Muscle of back (tissue), 13 donors: ENCODE measurements at places on chromosomes 1 and 21.

DNA sequence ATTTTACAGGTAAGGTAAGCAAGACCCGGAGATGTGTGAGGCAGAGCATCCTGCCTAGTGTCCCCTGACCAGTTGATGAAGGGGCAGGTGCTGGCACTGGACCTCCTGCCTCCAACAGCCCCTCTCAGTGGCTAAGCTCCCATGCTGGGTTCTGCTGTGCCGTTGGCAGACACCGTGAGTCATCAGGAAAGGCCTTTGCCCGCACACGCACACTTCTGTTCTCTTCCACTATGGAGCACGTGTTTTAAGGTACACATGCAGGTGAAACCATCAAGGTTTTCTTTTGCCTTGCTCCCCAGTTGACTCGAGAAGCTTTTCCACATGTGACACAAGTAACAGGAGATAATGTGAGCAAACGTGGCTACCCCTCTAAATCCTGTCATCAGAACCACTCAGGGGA, 207.9 kb downstream of the RRAGC start:
- no peak for DNase-seq

DNA sequence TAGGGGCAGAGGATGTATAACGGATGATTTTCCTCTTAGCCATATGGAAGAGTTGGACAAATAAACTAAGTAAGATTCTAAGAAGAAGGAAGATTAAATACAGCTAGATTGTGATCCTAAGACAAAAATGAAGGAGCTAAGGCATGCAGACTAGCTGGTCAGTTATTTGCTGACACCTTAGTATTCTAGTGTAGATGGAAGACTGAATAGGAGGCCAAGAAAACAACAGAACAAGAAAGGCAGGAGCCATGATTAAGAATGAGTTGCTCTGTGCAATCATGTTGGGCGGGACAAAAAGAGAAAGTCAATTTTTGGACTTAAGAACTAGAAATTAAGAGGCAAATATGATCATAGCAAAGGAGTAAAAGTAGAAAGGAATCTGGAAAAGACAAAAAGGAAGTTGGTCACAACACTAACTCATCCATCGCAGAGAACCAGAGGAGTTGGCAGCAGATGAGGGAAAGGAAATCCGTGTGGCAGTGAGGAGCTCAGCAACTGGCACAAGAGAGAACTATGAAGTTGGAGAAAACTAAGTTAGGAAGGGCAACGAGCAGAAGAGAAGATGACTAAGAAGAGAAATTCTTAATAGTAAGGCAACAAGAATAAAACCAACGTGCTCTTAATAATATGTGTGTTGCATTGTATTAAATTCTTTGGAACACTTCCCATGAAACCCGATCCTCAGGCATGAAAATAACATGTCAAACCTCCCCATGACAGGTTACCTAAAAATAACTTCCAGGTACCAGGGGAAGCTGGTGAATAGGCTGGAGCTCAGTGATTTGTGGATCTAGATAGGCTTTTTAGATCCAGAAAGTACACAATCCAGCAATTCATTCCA, 234.4 kb downstream of the LTN1 start:
- no peak for DNase-seq

DNA sequence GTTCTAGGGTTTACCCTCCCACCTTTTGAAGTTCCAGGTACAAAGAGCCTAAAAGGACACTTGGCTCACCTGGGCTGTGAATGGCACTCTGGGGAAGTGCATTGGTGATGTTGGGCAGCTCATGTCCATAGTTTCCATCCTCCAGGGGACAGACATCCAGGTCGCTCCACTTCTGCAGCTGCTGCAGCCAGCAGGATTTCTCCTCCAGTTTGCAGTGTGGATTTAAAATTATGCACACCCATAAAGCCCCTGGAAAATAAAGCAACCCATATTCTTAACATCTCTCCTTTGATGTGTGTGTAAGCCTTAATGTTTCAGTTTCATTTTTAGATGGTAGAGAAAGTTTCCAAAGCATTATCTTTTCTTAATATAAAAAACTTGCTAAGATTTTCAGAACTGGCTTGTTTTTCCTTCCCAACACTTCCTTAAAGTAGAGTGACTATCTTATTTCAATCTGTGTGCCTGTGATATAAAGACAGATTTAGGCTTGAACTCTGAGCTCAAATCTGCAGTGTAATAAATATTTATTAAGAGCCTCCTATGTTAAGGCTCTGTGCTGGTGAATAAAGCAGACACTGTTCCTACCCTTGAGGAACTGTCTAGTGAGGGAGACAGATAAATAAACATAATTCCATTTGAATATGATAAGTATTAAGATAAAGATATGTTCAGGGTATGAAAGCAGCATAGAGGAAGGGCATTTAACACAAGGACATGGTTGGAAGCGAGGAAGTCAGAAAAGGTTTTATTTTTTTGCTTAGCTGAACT, 39.1 kb downstream of the UROD start:
- no peak for DNase-seq

- DNase-seq: no peak
These were observed 41.7 kb upstream of the CD2 start for GRCh38 chr1:116712510-116712909.

DNA sequence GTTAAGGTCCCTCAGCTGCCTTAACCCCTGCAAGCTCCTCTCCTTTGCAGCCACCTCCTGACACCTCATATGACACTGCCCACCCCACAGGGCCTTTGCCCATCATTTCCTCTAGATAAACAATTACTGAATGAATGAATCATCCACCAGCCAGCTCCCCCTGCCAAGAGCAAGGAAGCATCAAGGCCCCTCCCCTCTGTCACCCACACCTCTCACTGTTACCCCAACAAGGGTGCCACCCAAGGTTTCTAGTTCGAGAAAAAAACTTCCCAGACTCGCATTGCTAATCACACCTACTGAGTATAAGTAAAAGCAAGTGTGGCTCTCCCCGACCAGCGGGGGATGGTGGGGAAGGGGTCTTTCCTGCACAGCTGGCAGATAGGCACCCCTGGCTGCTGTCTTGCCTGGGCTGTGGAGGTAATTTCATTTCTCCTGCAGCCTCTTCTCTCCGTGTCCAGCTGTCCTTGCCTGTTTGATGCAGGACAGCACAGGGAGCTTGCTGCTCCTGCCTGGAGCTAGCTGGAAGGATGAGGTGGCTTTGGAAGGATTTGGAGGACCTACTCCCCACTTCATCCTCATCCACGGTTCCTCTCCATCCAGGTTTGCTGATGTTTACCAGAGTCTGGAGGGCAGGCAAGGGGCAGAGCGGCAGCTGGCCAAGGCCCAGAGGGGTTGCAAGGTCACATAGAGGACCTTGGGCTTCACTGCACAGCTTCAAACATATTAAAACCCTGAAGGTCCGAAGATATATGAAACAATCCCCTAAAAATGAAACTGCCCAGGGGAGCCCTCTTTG, 33.1 kb upstream of the LBR start:
- DNase-seq: no peak

DNA sequence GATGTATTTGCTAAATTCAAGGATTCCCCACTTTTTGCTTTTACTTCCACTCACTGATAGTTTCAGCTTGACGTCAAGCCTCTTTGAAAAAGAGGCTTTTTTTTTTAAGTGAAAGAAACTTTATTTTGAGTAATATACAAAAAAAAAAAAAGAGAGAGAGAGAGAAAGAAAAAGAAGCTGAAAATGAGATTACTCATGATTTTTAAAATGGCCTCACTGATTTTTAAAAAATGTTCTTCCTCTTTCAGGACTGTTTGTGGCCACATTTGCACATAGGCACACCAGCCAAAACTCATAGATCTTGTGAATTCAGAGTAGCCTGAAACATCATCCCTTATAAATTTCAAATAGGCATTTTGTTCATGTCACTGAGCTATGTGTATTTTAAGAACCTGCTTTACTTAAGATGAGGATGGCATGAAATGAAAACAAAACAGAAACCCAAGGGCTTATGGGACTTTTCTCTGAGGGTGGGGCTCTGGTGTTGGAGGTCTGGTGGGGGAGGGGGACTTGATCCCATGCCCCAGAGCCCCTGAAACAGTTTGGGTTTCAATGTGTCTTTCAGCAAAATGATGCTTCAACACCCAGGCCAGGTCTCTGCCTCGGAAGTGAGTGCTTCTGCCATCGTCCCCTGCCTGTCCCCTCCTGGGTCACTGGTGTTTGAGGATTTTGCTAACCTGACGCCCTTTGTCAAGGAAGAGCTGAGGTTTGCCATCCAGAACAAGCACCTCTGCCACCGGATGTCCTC, 6.1 kb downstream of the ATF3 start:
- DNase-seq: no peak

GRCh38 chr1:170261669-170262068, 115.9 kb downstream of the NTMT2 start:
- peak; percentile 38 for DNase-seq

GRCh38 chr1:95407131-95407885, 173.3 kb downstream of the RWDD3 start:
- DNase-seq: peak; percentile 28

GRCh38 chr1:89274411-89274857, 1.8 kb upstream of the GBP5 start:
- DNase-seq: peak; percentile 39
